ENCODE measurements at places on chromosomes 12 and 14.
A peak's percentile ranks its signal among the peaks of the same experiment; 100 is the strongest.

GRCh38 chr12:78964521-78964920, 99.9 kb downstream of the SYT1 start:
- DNase-seq: no peak

- DNase-seq: no peak
Observed at GRCh38 chr12:33529031-33529430, 89.4 kb upstream of the SYT10 start.

- DNase-seq: no peak
Observed at GRCh38 chr12:70070494-70071007, 172.7 kb upstream of the CNOT2 start.

DNA sequence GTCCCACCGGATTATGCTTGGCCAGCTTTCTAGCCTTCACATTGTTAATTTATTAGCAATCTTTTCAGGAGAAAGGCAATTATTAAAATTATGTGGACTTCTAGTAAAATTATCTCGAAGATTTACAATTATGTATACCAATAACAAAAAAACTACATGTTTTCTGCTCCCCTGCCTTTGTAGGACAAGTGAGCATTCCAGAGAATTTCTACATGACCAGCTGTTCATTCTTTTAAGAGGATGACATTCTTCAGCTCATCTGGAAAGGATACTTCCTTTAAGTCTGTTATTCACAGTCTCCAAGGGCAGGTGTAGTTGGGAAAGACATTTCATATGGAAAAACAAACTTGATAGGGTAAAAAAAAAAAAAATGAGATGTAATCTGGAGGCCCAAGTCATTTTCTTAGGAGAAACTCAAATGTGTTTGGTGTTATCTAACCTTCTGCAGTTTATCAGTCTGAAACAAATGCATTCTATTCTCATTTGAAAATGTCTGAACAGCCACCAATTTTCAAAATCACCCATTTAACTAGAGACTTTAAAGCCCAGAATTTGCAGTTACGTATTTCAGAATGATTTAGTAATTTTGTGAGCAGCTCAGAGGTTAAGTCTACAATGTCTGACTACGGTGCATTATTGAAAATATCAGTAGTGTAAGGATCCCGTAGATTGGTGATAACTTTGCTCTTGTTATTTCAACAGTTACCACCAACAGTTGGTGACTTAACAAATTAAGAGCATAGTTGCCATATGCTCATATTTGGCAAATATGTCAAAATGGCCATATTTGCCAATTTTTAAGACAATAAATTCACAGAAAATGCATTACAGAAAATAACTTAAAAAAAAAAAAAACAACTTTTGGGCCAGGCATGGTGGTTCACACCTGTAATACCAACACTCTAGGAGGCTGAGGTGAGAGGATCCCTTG, 1.8 kb upstream of the PHLDA1 start:
- DNase-seq: no peak

DNA sequence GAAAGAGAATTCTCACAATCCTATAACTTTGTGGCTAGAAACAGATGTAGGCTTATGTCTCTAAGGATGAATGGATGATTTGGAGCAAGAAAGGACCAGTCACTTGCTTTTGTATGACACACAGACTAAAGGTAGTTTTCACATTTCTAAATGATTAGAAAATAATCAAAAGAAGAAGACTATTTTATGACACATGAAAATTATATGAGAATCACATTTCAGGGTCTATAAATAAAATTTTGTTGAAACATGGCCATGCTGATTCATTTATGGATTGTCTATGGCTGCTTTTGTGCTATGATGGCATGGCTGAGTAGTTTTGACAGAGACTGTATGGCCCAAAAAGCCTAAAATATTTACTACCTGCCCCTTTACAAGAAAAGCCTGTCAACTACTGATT, 49.4 kb upstream of the FRMD6 start:
- no peak for DNase-seq

GRCh38 chr12:54958048-54958658, 26.4 kb downstream of the TESPA1 start:
- DNase-seq: peak; percentile 73

DNA sequence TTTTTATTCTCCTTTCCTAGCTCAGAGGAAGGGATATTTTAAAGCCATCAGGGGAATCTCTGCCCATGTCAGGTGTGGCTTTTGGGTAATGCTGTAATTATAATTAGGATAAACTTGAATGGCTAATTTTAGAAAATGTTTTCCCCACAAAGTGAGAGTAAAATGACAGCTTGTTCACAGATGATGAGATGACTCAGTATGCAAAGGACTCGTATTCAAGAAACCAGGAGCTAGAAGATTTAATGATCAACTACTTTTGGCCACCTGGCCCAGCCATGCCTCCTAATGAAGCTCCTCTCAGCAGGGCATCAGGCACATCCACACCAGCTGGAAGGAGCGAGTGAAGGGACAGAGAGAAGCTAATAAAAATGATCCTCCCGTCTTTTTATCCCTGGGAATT, 29.0 kb upstream of the PLEKHG7 start:
- no peak for DNase-seq

GRCh38 chr14:21268617-21269251, 508 bp downstream of the HNRNPC start:
- peak; percentile 58 for DNase-seq

DNA sequence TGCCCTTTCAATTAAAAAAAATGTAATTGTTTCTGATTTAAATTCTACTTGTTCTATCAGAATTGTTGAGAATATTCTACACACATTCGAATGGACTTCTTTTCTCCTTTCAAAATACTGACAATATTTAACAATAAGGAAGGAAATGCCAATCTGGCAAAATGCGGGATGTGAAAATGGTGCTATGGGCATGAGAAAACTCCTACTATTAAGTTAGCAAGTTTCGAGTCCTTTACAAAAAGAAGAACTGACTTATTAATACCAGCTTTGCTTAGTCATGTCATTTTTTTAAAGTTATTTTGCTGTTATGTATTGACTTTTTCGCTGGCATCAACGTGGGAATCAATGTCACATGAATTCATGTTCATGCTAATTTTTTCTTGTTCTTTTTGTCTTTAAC, 31.7 kb upstream of the ARL1 start:
- no peak for DNase-seq

- DNase-seq: no peak
Observed at GRCh38 chr14:99067141-99067920, 204.7 kb downstream of the BCL11B start.

DNA sequence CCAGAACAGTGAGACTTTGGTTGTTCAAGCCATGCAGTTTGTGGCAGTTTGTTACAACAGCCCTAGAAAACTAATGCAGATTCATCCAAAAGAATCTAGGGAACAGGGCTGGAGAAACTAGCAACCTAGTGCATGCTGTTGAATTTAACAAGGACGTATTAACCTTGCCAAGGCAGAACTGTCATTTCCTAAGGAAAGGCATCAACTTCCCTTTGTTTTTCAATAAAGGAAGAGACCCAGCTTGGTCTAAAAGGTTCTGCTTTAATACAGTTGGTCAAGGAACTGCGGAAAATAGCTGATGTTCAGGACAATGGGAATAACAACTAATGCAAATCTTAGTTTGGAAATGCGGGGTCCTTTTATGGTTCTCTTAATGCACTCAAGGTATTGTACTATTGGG, 11.5 kb downstream of the AK7 start:
- DNase-seq: no peak

DNA sequence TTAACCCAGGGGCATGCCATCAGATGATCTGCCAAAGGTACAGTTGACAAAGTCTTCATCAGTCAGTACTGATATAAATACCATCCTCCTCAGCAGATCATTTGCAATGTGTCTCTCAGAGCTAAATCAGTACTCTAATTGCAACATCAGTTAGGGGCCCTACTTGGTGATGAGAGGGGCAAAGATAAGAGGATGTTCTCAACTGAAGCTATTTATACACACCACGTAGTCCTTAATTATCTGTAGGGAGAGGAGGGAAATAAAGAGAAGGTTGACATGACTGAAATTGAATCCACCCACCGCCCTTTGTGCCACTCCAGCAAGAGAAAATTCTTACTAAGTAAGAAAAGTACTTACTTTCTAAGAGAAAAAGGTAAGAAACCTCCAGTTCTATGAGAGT, 157.8 kb upstream of the NUDT4 start:
- no peak for DNase-seq

- DNase-seq: no peak
Observed at GRCh38 chr12:117294189-117294603, 67.2 kb downstream of the NOS1 start.

DNA sequence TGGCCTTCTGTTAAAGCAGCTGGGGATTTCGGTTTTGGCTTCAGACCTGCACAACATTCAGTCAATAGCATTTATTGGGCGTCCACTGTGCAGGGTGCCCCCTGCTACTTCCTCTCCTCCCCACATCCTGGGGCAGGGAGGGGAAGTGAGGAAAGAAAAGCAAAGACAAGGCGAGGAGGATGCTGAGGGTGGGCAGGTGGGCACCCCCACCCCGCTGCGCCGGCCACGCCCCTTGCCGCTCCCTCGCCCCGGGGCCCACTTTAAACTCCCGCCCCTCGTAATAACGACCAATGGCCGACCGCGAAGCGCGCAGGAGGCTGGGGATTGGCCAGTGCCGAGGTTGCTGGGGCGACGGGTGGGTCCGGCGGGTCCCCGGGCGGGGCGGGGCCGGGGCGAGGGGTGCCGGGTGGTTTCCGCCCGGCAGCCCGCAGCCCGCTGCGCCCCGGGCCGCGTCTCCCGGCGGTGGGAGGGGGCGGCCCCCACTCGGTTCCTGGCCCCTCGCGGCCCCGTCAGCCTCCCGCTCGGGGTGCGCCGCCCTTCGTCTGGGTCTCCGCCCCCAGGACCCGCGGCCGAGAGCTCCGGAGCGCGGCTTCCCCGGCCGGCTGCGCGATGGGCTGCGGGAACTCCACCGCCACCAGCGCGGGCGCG, at the start of gene C12orf75:
Gene C12orf75, plus strand, starts transcription at position 409 of the 648 bp plus-strand sequence. Its CDS starts 201 bp downstream, at position 610.
- DNase-seq: peak; percentile 92

GRCh38 chr14:100640471-100641273, 53.5 kb upstream of the BEGAIN start:
- DNase-seq: peak; percentile 76

DNA sequence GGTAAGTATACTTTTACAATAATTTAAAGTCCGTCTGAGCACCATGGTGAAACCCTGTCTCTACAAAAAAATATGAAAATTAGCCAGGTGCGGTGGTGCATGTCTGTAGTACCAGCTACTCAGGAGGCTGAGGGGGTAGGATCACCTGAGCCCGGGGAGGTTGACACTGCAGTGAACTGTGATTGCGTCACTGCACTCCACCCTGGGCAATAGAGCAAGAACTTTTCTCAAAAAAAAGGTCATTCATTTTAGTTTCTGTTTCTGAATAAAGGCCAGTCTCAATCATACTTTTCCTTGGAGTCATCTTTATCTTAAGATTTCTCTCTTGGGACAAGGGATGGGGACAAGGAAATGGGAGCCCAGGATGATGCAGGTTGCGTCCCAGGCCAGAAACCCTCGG, 12.9 kb downstream of the ANKRD13A start:
- DNase-seq: peak; percentile 40

DNA sequence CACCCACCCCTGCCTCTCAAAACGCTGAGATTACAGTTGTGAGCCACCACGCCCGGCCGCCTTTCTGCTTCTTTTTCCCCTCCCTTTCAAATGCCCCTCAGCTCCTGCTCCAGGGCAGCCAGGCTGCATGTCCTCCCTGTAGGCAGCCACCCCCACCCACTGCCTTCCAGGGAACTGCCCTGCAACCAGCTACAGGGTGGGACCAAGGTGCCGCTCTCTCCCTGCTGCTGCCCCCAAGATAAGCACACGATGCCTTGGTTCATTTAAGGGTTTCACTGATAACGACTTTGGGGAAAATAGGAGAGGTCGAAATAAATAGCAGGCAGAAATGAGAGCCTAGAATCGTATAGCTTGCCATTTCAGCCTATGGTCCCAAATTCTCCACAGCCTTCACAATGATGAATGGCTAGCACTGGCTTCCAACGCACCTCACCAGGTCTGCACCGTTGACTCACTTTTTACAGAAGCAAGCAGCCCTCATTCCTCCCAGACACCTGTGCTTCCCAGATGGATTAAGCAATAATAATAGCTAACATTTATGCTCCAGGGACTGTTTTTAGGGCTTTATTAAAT, 40.7 kb downstream of the ATG14 start:
- DNase-seq: no peak

DNA sequence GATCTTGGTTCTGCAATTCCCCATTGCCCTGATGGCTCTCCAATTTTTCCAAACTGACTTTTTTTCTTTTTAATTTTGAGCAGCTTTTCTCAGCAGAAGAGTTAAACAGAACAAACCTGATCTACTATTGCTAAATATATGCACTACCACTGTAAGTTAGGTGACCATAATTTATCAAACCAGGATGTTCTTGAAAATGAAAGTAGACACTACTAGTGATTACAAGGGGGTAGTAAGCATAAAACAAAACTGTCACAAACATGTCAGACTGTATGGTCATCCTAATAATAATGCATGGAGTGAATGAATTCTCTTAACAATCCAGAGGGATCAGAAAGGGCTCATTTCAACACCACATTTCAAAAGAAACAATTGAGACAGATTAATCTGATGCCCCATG, 183.0 kb upstream of the FOXN3 start:
- DNase-seq: no peak

DNA sequence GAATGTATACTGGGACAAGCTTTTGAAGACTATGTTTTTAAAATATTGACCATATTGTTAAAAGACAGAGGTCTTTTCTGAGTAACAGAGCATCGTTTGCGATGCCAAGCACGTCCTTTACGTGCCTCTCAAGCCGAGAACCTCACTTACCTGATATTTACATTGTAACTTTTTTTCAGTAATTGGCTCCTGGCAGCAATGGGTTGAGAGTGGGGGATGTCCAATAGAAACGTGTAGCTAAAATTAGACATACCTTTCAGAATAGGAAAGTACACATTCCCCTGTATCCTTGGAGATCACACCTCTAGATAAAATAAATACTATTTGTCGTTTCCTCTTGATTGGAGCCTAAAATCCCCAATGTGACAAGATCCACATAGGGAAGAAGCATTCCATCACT, 222.2 kb upstream of the RGS6 start:
- DNase-seq: no peak

DNA sequence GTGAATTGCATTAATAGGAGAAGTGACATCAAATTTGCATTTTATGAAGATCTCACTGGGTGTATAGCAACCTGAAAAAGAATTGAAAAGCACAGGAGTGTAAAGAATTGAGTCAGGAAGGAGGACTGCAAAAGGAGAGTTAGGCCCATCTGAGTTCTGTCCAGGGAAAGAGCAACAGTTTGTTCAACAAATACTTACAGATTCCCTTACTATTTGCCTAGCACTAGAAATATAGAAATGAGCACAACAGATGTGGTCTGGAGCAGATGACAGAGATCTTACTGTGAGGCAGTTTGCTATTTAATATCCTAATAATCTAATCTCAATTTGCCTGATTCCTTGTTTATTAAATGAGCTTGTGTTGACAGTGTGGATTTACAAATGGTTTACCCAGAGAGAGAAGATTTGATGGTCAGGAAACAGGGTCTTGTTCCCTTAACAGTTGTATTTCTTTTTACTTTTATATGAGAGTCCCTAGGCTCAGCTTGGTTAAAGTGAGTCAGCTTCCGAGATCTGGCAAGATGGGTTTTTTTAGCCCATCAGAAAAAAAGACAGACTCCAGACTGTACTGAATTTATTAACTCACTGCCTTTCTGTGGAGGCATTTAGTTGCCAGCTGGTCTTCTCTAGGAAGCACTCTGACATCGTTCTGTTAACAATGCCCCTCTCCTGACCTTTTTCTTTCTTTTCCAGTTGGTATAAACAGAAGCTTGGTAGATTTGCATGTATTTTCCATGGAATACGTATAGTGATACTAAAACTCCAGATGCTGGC, 229.7 kb downstream of the TTC6 start:
- DNase-seq: no peak
